Parietal lobe (tissue), 2 donors: ENCODE measurements at places on chromosomes 1 and 21. TPM values are rescaled to one million over a fixed set of nuclear protein-coding genes. Genes with fewer than 3 reads are reported as not detected.

The C1orf74 gene
- total RNA-seq: 2.2 TPM

The AIM2 gene
- total RNA-seq: 19.7 TPM

The SYPL2 gene
- not detected for total RNA-seq

The AQP10 gene
- total RNA-seq: not detected

The SLFNL1 gene
- 4.4 TPM for total RNA-seq

The ASTN1 gene
- total RNA-seq: 130 TPM

The TMEM50B gene
- total RNA-seq: 37.2 TPM

The FCER1G gene
- total RNA-seq: 3.8 TPM

The MATN1 gene
- 0.31 TPM for total RNA-seq

The CELA2A gene
- total RNA-seq: not detected

The PLA2G5 gene
- not detected for total RNA-seq

The ADCY10 gene
- total RNA-seq: 0.63 TPM

The FMO3 gene
- total RNA-seq: not detected

The CYP2J2 gene
- total RNA-seq: 0.94 TPM

The ACTA1 gene
- 1.6 TPM for total RNA-seq

The INSRR gene
- 0.31 TPM for total RNA-seq

The CFHR2 gene
- total RNA-seq: not detected

The TTC24 gene
- total RNA-seq: not detected

The APOBEC4 gene
- not detected for total RNA-seq

The PGBD5 gene
- 23.5 TPM for total RNA-seq

The CD160 gene
- not detected for total RNA-seq

The IFNLR1 gene
- total RNA-seq: under 0.01 TPM

The AMY1A gene
- total RNA-seq: not detected

The ITSN1 gene
- 159 TPM for total RNA-seq

The SLC19A1 gene
- 27.2 TPM for total RNA-seq

The CR1L gene
- total RNA-seq: not detected

The BARHL2 gene
- not detected for total RNA-seq

The CYP4A11 gene
- 0.31 TPM for total RNA-seq

The CELA3A gene
- not detected for total RNA-seq

The GSTM5 gene
- 4.7 TPM for total RNA-seq

The LEPR gene
- 13.8 TPM for total RNA-seq

The PGLYRP3 gene
- total RNA-seq: not detected

The TNFAIP8L2 gene
- 0.94 TPM for total RNA-seq

The SERPINC1 gene
- not detected for total RNA-seq

The DR1 gene
- 25.7 TPM for total RNA-seq

The BTF3L4 gene
- total RNA-seq: 129 TPM

The TCHH gene
- under 0.01 TPM for total RNA-seq

The G0S2 gene
- total RNA-seq: 2.2 TPM

The TEDDM1 gene
- not detected for total RNA-seq

The OPTC gene
- total RNA-seq: not detected

The LINGO4 gene
- total RNA-seq: not detected

The GJA8 gene
- total RNA-seq: not detected

The DMBX1 gene
- total RNA-seq: not detected

The TFF2 gene
- not detected for total RNA-seq

The LCE1B gene
- not detected for total RNA-seq

The TCEA3 gene
- 2.2 TPM for total RNA-seq

The TNFSF4 gene
- 1.9 TPM for total RNA-seq

The CDA gene
- not detected for total RNA-seq

The TAS1R1 gene
- not detected for total RNA-seq

The SELENBP1 gene
- total RNA-seq: 5.3 TPM

The C1orf53 gene
- 1.3 TPM for total RNA-seq

The OR2T35 gene
- not detected for total RNA-seq

The CLEC20A gene
- not detected for total RNA-seq

The SLC6A9 gene
- 5.9 TPM for total RNA-seq

The NUAK2 gene
- 1.9 TPM for total RNA-seq

The TCP10L gene
- 3.4 TPM for total RNA-seq
